Natural killer cell treated with Interleukin-12 subunit alpha and Interleukin-12 subunit beta and Interleukin-15 and Interleukin-18, amount 100 ng/mL, for 72 hours (primary cell): ENCODE measurements at places on chromosomes 6 and 20. TPM values are rescaled to one million over a fixed set of nuclear protein-coding genes. Genes with fewer than 3 reads are reported as not detected.

- DNase-seq, result no peak
Observed at GRCh38 chr6:27091661-27092315, 155.7 kb upstream of the PRSS16 start.

The ECHDC1 gene
- 52.2 TPM for total RNA-seq

DNA sequence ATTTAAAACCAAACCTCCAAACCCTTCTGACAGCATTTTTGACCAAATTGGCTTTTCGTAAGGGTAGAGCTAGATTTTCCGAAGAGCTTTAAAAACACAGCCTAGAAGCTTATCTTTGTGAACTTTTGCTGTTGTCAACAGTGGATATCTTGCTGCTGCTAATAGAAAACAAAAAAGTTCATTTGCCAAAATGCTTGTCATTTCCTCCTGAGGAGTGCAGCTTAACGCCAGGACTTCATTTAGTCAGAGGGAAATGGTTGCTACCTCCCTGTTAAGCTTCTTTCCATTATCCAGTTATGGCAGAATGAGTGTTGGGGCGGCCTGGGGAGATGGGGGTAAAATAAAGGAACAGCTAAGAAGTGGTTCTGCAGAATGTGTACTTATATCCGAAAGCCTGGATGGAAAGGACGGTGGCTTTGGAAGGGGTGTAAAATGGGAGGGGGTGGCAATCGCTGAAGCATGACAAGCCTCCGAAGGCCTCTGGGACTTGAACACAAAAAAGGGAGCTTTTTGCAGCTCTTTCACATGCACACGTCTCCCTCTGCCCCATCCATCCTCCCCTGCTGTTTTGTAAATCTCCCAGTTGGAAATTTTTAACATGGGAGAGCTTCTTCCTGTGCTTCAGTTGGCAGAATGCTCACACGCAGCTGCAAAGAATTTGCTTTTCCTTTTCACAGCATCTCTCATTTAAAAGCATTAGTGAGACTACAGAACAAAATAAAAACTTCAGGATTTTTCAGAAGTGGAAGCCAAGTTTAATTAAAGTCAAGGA is 22.5 kb downstream of the JARID2 start:
- DNase-seq, result no peak

GRCh38 chr6:14399635-14400034 is 282.1 kb downstream of the CD83 start:
- no peak for DNase-seq
